DMS 273 treated with DMSO at 0.1 percent for 48 hours (cell line): ENCODE measurements at places on chromosomes 16 and 17.

DNA sequence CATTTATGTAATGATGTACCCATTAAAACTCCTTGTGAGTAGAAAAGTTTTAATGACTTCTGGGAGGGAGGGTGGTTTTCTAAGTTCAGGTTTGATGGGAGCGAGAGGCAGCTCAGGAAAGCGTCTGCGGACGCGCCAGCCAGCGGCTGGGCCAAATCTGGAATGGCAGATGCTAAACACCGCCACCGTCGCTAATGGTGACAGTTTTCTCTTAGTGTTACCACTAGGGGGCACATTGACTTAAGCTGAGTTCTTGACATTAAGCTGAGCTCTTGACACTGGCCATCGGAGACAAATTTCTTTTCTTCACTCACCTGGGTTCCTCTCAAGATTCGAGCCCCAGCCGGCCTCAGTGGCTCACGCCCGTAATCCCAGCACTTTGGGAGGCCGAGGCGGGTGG is 6.7 kb downstream of the TRPV1 start:
- no peak for DNase-seq

DNA sequence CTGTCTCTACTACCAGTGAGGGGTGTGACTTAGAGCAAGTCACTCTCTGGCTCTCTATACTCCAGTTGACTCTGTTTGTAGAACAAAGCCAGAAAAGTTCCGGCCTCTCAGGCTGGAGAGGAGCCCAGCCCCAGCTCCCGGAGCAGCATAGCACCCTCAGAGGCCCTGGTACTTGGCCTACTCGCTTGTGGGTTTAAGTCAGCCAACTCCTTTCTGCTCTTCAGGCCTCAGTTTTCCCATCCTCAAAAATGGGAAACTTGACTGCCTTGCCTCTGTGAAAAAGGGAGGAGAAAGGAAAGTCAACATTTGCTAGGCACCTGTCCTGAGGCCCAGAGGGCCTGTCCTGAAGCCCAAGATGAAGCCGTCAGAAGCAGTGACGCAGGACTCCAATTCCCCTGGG is 1.1 kb downstream of the CHST6 start:
- DNase-seq, result no peak

GRCh38 chr17:13030056-13030455 is 12.2 kb upstream of the ELAC2 start:
- no peak for DNase-seq

- DNase-seq, result no peak
Measured at GRCh38 chr17:43015579-43015978, 6.6 kb downstream of the VAT1 start.

- DNase-seq, result no peak
Measured at GRCh38 chr16:31213877-31214707, at the start of gene TRIM72. Gene TRIM72 (plus strand): TSS chr16:31214119. CDS start chr16:31214739, 620 bp downstream.

GRCh38 chr17:34703533-34703932 is 124.2 kb downstream of the TMEM132E start:
- no peak for DNase-seq

GRCh38 chr16:84532291-84532724 is 27.8 kb upstream of the MEAK7 start:
- no peak for DNase-seq

- DNase-seq, result no peak
Measured at GRCh38 chr17:44360826-44361225, 2.8 kb downstream of the FAM171A2 start.

GRCh38 chr17:55735731-55736405 is 13.2 kb upstream of the TMEM100 start:
- DNase-seq, result no peak

DNA sequence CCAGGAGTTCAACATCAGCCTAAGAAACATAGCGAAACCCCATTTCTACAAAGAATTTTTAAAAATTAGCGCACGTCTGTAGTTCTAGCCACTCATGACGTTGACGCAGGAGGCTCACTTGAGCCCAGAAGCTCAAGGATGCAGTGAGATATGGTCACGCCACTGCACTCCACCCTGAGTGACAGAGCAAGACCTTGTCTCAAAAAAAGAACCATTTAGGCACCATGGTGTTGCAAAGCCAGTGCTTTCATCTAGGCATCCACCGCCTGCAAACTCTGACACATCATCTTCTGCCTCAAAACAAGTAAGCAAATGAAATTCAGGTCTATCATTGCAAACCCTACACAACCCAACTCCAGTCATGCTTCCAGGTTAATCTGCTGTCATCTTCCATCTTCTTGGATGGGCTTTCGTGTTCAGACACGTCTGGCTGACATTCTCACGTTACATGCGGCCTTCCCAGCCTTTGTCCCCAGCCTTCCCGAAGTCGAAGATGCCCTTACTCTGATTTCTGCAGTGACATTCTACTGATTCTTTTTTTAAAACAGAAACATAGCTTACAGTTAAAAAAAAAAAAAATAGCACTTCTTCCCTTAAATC is 8.9 kb downstream of the ANKRD11 start:
- DNase-seq, result no peak

DNA sequence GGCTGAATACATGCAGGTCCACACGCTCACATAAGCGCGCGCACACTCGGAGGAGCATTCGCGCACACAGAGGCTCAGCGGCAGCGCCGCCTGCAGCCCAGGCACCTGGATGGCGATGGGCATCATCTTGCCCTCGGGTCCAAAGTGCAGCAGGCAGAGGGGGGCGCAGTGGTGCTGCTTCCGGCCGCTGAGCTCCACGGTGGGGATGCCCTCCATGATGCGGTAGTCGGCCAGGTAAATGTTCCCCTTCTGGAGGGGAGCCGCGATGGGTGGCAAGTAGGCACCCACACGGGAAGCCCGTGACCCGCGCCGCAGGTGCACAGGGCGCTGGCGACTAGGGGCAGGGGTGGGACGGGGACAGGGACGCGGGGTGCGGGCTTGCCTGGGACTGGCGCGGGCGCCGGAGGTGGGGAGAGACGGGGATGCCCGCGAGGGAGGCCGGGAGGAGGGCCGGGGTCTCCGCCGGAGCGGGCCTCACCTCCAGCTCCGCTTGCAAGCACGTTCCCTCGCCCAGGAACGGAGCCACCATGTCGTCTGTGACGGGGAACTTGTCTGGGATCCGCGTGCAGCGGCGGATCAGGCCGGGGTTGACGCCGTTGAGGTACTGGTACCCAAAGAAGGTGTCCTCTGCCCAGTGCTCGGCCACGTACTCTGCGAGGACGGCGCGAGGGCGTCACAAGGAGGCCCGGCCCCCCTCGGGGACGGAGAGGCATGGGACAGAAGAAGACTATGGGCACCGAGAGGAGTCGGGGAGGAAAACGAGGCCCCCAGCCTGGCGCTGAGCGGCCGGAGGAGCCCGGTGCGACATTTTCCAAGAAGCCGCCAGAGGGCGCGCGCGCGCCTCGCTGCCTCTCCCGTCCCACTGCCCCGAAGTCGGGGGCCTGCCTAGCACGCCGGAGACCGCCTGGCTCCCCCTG is 8.0 kb downstream of the ALOX12B start:
- peak; percentile 51 for DNase-seq

DNA sequence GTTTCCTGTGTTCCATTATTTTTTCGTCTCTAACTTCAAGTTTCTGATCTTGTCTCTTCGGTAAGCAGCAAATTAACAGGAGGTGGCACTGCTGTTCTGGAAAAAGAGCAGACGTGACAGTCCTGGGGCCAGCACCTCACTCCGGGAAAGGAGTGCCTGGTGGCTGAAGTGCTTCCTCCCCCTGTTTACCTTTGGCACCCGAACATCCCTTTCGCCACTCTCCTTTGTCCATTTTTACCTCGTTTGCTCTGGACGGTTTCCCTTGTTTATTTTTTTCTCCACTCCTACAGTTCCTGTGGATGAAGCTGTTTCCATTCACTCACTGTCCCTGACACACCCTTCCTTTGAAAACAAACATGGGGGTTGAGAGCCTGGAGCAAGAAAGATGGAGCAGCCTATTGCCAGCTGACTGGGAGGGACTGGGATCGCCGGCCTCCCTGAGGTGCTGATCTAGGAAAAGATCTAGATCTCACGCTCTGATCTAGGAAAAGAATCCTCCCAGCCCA is 12.6 kb downstream of the SAP30BP start:
- no peak for DNase-seq

- peak; percentile 14 for DNase-seq
Measured at GRCh38 chr16:22898874-22899348, 84.9 kb downstream of the HS3ST2 start.

- no peak for DNase-seq
Measured at GRCh38 chr16:31357324-31358109, 2.5 kb downstream of the ITGAX start.

- no peak for DNase-seq
Measured at GRCh38 chr16:23863511-23864422, 28.0 kb downstream of the PRKCB start.

- no peak for DNase-seq
Measured at GRCh38 chr17:41150026-41150425, 401 bp upstream of the KRTAP4-5 start.

DNA sequence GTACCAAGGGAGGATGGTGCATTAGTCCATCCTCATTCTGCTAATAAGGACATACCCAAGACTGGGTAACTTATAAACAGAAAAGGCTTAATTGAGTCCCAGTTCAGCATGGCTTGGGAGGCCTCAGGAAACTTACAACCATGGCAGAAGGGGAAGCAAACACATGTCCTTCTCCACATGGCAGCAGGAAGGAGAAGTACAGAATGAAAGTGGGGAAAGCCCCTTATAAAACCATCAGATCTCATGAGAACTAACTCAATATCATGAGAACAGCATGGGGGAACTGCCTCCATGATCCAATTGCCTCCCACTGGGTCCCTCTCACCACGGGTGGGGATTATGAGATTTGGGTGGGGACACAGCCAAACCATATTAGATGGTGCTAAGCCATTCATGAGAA is 84.5 kb downstream of the SEC14L1 start:
- DNase-seq, result no peak

GRCh38 chr17:62064029-62064790 is 868 bp downstream of the MED13 start:
- DNase-seq, result no peak

DNA sequence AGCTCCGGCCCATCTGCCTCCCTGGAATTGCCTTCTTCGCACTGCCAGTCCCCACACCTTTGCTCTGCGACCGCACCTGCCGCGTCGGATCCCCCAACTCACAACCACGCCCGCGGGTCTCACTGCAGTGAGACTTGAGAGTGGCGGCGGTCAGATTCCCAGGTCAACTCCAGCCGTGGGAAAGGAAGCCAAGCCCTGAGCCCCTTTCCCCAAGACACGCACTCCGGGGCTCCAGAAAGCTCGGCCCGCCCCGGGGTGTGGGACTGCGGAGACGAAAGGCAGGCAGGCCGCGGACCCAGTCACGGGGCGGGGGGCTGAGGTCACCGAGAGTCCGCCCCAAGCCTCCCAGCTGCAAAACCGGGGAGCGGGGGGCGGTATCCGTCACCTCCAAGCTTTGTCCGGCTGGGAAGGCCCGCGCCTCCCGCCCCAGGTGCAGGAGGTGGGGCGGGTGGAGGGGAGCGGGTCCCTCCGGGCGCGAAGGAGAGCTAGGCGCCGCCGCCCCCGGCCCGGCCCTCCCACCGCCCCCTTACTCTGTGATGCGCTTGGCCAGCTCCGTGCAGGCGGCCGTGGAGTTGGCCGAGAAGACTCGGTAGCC is 615 bp downstream of the PRPSAP1 start:
- DNase-seq, result no peak

GRCh38 chr16:31194898-31195297 is 7.7 kb downstream of the PYCARD start:
- no peak for DNase-seq

- no peak for DNase-seq
Measured at GRCh38 chr17:80114758-80115157, 13.4 kb downstream of the GAA start.

- no peak for DNase-seq
Measured at GRCh38 chr17:2710071-2710802, 1.3 kb downstream of the CLUH start.

GRCh38 chr17:82241183-82241925 is 12.5 kb downstream of the SLC16A3 start:
- no peak for DNase-seq

DNA sequence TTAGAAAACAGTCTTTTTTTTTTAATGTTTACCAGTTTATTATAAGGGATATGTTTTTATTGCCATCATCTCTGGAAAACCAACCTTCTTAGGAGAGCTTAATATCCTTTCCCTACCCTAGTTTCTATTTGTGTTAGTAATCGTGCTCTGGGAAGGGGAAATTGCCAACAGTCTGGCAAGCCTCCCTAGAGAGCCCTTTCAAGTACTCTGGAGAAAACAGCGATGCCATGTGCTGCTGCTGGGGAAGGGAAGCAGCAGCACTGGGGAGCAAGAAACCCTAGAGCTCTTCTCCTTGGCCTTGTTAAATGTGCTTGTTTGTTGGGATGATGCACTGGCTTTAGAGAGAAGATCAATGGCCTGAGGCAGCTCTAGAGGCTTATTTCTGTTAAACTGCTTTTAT is 10.3 kb downstream of the RETREG3 start:
- peak; percentile 61 for DNase-seq

DNA sequence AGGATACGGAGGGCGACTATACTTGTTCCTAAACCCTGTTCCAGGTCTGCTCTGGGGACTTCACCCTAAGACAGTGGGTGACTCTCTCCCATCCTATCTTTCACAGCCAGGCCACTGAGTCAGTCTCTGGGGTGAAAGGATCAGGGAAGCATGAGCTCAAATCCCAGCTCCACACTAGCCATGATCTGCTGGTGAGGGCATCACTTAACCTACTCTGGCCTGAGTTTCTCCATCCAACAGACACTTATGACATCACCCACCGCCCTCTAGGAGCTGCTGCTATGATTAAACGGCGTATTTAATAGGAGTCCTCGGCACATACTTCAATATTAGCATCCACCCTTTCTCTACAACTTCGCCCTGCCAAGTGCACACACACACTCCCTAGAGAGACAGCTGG is 10.1 kb downstream of the GAST start:
- DNase-seq, result no peak

- DNase-seq, result no peak
Measured at GRCh38 chr16:11784038-11784369, 13.1 kb downstream of the ZC3H7A start.

DNA sequence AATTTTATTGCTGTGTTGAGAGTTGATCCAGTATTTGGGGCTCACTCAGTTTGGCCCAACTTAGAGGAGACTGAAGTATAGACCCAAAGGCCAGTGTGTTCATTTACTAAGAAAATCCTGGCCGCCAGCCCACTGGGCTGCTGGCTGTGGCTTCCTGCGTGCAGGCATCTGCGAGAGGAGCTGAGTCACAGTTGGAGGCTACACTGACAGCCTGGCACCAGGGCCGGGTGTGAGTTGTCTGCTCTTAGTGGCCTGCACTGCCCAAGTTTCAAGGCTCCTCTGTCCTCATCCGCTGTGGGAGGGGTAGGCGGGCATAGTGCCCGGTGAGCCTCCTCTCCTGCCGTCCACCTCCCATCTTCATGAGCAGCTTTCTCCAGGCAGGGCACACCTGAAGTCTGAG is 54.2 kb downstream of the PLD6 start:
- no peak for DNase-seq

GRCh38 chr17:75915268-75915667 is 10.6 kb upstream of the MRPL38 start:
- DNase-seq, result no peak

DNA sequence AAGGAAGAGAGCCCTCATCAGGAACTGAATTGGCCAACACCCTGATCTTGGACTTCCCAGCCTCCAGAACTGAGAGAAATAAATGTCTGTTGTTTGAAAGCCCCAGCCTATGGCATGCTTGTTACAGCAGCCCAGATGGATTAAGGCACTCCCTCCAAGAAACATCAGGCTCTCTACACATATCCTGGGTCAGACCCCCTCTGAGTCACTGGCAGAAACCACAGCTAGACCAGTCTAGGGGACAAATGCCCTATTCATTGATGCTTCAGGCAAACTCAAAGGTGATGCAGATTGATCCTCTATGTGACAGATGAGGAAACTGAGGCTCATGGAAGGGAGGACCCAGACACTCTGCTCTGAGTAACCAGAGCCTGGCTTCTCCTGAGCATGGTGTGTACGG is 116.8 kb downstream of the WSCD1 start:
- DNase-seq, result no peak
